Cardiac muscle cell (in vitro differentiated cells and primary cell): ENCODE measurements at places on chromosomes 3 and 15. TPM values are rescaled to one million over a fixed set of nuclear protein-coding genes. Genes with fewer than 3 reads are reported as not detected.

DNA sequence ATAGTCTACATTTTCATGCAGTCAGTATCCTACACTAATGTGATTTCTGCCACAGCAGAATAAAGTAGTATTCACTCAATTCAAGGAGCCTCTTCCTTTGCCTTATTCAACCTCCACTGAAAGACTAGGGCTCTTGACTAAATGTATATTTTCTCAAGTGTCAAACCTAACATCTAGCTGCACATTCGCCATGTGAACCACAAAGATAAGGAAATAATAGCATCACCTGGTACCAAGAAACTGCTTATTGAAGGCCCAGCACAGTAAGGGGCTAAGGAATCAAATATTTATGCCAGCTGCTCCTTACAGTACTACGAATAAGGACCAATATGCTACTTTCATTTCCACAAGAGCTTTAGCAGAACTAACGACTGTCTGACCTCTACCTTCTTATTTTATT is 1.3 kb downstream of the SRP14 start:
- DNase-seq, result no peak

- peak; percentile 79 for DNase-seq
These were observed 13.6 kb downstream of the PDZRN3 start for GRCh38 chr3:73611176-73611575.

Gene NUTM1
- 0.32 TPM in 1 of 2 replicates, not detected in the other for polyA plus RNA-seq

DNA sequence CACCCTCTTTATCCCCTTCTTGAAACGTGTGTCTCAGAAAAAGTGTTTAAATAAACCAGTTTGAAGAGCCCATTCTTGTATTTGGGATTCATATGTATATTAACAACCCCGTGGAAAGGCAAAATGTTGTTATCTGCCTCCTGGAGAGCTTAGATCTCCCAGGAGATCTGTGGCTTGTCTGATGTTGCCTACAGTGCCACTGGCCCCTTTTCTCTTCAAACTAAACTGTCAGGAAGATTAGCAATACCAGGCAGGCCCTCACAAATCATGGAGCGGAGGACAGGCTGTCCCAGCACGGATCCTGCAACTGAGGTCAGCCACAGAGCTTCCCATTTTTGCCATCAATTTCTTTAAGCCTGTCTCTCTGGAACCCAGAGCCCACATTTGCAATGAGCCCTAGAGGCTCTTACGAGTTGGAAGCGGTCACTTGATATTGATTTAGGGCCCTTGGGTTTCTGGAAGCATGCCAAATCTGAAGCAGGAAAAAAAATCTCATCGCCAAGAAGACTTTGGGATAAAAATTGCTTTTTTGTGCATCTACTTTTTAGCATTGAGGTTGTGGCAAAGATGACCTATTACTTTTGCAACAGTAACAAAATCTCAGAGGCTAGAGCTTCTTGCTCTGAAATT is 234.1 kb downstream of the OPA1 start:
- DNase-seq, result no peak

GRCh38 chr3:69972672-69973071 is 26.9 kb upstream of the SAMMSON start:
- no peak for DNase-seq

Gene HOMER2
- polyA plus RNA-seq, result 24.4 and 27.3 TPM in 2 replicates

DNA sequence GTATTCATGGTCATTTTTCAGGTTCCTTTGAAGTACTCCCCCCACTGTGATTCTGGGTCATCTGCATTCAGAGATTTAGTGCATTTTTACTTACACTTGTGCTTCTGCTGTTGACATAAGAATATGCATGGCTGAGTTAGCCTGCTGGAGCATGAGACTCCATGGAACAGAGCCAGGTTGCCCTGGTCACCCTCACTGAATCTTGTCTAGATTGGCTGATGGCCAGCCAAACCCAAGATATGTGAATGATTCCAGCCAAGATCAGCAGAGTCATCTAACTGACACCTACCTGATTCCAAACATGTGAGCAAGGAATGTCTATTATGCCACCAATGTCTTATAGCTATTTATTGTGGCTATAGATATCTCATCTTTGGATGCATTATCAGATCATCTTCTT is 25.1 kb downstream of the DTWD1 start:
- peak; percentile 54 for DNase-seq

Gene SPINK8
- polyA plus RNA-seq, result not detected in 2 replicates

DNA sequence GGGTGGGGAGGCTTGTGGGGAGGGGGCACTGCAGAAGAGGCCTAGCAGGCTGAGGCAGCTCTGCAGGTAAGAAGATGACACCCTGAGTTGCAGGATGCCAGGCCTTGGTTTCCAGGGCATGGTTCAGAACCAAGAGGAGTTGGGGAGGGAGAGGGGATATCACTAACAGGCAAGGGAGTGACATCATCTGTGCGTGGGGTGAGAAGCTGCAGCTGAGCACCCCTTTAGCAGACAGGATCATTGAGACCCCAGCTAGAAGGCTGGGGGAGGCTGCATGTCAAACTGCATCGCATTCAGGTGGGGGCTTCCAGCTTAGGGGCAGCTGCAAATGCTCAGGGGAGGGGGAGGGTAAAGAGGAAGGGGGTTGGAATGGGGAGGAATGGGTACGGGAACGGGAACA is 23.0 kb downstream of the CACNA2D2 start:
- DNase-seq, result no peak

- DNase-seq, result no peak
These were observed 883.5 kb downstream of the SI start for GRCh38 chr3:164194842-164195241.

GRCh38 chr3:140950144-140950543 is 8.5 kb downstream of the SLC25A36 start:
- no peak for DNase-seq

DNA sequence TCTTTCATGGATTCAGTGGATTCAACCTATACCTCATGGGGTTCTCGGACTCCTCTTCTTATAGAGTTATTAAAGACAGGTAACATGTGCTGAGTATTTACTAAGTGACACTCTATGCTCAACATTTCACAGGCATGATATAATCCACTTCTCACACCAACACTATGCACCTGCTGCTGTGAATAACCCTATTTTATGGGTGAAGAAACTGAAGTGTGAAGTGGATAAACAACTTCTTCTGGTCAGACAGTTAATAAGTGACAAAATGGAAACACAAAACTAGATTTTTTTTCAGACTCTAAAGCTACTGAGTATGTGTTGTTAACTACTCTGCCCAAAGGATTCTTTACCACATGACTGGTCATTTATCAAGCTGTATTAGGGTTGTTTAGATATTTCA is 403.5 kb downstream of the DIPK2A start:
- no peak for DNase-seq

DNA sequence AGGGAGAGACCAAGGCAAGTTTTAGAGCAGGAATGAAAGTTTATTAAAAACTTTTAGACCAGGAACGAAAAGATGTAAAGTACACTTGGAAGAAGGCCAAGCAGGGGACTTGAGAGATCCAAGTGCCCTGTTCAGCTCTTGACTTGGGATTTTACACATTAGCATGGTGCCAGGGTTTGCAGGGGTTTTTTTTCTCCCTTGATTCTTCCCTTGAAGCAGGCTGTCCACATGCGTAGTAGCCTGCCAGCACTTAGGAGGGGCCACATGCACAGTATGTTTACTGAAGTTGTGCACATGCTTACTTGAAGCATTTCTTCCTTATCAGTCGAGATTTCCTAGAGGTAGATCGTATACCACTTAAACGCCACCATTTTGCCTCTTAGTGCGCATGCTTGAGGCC is 277.5 kb upstream of the AGTR1 start:
- no peak for DNase-seq

GRCh38 chr15:98888820-98889479 is 118.6 kb downstream of the PGPEP1L start:
- peak; percentile 62 for DNase-seq

GRCh38 chr3:66121318-66121717 is 82.6 kb upstream of the MAGI1 start:
- no peak for DNase-seq

GRCh38 chr3:11370191-11370590 is 98.0 kb downstream of the ATG7 start:
- DNase-seq, result peak; percentile 70

DNA sequence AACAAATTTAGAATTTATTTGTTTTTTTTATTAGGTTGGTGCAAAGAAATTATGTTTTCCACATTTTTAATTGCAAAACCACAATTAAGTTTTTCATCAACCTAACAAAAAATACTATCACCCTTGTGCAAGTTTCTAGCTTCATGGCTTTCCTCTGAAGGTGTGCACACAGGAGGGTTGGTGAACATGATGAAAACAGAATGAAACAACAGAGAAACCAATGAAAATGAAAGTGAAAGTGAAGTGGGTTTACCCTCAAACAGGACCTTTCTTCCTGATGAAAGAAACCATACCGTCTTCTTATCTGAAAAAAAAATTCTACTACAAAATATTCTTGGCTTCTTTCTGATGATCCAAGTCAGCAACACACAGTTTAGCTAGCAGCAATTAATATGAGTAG is 71.9 kb upstream of the FEZF2 start:
- peak; percentile 35 for DNase-seq
